Dermis lymphatic vessel endothelial cell (primary cell): ENCODE measurements at places on chromosomes 11 and 22. TPM values are rescaled to one million over a fixed set of nuclear protein-coding genes. Genes with fewer than 3 reads are reported as not detected.

Gene RAB30
- 14.6 TPM in 2 replicates for total RNA-seq

Gene BATF2
- total RNA-seq, result 0.52 and 0.54 TPM in 2 replicates

Gene OR52A1
- total RNA-seq, result not detected in 2 replicates

Gene RPL3
- 3,720 and 3,923 TPM in 2 replicates for total RNA-seq

Gene GGT5
- 1.8 and 8.9 TPM in 2 replicates for total RNA-seq

Gene LBHD1
- 1.8 and 1.9 TPM in 2 replicates for total RNA-seq

Gene PHETA2
- 23.1 and 26.2 TPM in 2 replicates for total RNA-seq

Gene MFRP
- under 0.01 TPM in 1 of 2 replicates, not detected in the other for total RNA-seq

Gene TXNRD2
- total RNA-seq, result 42.0 and 53.0 TPM in 2 replicates

Gene ZNF280B
- total RNA-seq, result 0.43 and 0.54 TPM in 2 replicates

Gene C22orf42
- total RNA-seq, result not detected in 2 replicates

Gene TH
- total RNA-seq, result 0.09 TPM in 1 of 2 replicates, not detected in the other

Gene OTOG
- total RNA-seq, result not detected in 2 replicates
